CD4-positive, alpha-beta T cell treated with Interleukin-10 for 1 hour (primary cell): ENCODE measurements at places on chromosomes 7 and 10.

DNA sequence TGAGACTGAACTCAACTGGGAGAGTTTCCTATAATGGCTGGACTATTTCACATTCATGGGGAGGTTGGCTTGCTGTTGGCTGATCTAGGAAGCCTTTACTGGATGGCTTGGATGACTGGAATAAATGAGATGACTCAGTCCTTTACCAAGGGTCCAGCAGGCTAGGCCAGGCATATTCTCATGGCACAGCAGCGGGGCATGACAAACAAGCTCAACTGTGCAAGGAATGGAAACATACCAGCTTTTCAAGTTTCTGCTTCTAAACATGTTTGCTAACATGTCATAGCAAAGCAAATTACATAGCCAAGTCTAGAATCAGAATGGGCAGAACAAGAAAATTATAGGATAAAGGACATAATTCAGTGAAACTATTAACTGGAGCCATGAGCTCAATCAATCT lies 46.8 kb upstream of the CRTAC1 start:
- DNase-seq, result no peak

DNA sequence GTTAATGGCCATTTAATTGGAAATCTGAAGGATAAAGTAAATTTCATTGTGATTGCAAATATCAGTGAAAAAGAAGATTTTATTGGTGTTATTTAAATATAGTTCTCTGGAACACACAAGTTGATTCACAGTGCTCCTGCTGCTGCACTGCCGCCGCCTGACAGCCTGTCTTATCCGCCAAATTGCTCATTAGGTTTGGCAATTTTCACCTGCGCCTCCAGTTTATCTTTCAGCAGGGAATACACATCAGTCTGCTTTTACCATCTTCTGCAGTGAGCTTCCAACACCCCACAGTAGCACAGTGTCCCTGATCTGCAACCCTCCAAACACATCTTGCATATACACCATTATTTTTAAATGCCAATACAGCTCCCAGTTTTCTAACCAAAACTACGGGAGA lies 308.3 kb downstream of the PARD3 start:
- no peak for DNase-seq

- no peak for DNase-seq
These were observed 2.5 kb upstream of the BUB3 start for GRCh38 chr10:123151737-123152135.

DNA sequence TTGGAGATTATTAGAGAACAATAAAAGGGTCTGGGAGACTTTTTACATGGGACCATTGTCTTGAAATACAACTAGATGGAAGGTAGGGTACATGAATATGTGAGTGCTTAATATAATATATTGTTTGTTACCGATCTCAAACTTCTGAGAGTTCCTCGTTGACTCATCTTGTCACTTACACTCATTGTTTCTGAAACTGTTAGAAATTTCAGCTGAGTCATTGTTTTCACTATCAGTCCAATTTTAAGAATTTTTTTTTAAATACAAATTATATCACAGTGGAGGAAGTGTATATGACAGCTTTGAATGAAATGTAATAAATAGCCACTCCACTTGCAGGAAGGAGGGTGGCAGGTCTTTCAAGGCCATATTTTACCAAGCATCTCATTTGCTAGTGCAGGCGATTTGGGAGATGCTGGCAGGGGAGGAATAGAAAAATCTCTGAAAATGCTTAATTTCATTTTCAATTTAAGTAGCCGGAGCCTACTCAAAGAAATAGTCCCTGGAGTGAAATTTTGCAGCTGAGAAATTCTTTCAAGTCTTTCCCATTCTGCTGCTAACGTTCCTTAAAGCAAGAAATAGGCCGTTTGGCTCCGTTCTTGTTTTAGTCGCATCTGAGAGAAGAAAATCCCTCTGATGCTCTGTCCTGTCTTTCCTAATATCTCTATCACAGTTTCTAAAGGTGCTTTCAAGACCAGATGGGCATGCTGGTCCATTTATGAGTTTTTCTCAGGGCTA lies 1404.2 kb upstream of the CELF2 start:
- no peak for DNase-seq

- no peak for DNase-seq
These were observed 26.4 kb upstream of the ADO start for GRCh38 chr10:62778125-62778524.

- no peak for DNase-seq
These were observed 291.1 kb upstream of the IMMP2L start for GRCh38 chr7:111853201-111853990.

- DNase-seq, result no peak
These were observed 434.3 kb downstream of the MDFIC start for GRCh38 chr7:115356139-115356746.

DNA sequence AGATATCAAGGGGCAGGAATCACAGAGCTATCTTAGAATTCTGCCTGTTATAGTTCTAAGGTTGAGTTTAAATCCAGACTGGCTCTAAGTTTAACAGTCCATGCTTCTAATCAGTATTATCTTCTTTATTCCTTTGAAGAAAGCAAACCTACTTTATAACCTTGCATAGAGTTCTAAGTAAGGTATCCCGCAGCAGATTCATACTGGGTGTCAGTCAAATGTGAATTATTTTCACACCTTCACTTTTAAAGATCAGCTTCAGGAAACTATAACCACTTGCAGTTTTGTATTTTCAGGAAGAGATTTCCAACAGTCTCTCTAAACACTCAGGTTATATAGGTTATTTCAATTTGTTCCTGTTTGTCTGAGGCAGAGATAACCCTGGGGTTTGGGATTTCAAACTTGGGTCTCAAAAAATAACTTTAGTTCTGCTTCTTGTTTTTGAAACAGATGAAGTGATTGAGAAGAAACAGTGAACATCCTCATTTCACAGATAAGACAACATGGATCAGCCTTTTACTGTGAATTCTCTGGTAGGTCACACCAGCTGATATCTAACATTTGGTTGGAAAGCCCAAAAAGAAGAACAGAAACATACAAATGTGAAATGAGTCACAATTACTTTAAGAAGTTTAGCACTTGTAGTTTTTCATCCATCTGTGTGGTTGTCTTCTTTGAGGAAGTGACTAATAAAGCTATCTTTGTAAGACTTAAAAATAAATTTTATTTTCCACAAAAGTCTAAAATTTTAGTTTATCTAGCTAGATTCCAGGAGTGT lies 21.4 kb downstream of the STAMBPL1 start:
- DNase-seq, result no peak

- no peak for DNase-seq
These were observed 83.6 kb downstream of the CD36 start for GRCh38 chr7:80721883-80722615.

- DNase-seq, result no peak
These were observed 79.2 kb downstream of the CAMK1D start for GRCh38 chr10:12428447-12429135.
